Activated CD4-positive, alpha-beta T cell treated with anti-CD3 and anti-CD28 coated beads for 24 hours (primary cell): ENCODE measurements at places on chromosomes 2 and 18.

DNA sequence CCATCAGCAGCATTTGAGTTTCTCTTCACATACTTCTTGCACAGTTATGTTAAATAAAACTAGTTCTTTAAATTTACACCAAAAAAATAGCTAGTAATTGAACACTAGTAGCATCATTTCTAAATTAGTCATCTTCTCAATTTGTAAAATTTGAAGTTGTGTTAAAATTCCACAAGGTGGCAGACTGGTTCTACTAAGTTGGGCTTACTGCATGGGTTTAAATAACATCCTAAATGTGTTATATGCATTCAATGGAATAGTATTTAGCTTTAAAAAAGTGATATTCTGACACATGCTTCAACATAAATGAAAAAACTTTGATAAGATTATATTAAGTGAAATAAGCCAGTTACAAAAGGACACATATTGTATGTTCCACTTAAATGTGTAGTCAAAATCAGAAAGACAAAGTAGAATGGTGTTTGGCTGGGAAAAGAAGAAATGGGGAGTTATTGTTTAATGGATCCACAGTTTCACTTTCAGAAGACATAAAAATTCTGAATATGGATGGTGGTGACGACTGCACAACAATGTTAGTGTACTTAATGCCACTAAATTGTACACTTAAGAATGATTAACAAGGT lies 28.7 kb upstream of the RPRD1A start:
- DNase-seq: no peak

- DNase-seq: no peak
Observed at GRCh38 chr18:49473721-49474120, 13.3 kb upstream of the DYM start.

GRCh38 chr2:178404368-178404767 lies 46.6 kb downstream of the PRKRA start:
- no peak for DNase-seq

GRCh38 chr2:74498500-74499266 lies 720 bp downstream of the LBX2 start:
- DNase-seq: no peak

DNA sequence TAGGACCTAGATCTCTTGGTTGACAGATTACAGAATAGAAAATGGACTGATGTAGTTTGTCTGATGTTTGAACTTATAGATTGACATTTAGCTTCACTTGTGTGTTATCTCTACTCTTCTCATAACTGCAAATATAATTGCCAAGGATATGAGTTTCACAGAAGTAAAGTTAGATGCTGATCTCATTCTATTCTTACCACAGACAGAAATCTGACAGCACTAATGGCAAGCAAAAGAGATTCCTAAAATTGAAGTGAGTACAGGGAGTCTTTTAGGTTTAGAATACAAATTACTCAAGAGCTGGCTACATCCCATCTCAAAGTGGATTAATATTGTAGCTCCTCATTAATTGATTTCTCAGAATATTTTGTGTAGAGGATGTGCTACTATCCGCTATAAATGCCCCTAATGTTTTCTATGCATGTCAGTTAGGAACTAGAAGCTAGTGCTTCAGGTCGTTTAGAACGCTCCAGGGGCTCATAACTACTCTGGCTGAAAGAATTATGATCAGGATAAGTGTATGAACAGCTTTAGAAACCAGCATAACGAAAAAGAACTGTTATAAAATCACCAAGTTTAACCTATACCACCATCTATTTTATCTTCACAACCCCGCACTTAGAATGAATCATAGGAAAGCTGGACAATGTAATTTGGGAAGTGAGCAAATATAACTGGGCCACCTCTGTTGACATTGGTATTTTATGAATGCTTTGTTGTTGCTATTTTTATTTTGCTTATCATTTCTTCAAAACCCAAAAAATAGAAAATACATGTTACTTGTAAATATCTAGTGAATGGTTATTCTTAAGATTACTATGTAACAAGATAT lies 378.8 kb upstream of the REG3G start:
- no peak for DNase-seq

DNA sequence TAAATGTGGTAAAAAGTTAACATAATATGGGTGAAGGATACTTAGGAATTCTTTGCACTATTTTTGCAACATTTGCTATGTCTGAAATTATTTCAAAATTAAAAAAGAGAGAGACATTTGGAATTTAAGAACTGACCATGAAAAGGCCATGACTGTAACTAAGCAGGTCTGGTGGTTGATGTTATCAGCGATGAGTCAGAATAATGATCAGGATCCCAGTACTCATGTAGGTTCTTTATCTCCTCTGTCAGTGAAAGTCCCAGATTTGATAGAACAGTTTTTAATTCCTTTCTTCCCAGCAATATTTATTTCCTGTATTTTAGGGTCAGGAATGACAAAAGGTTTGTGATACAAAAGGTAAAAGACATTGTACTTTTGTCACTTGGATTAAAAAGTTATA lies 242.4 kb upstream of the ZNF521 start:
- DNase-seq: no peak

DNA sequence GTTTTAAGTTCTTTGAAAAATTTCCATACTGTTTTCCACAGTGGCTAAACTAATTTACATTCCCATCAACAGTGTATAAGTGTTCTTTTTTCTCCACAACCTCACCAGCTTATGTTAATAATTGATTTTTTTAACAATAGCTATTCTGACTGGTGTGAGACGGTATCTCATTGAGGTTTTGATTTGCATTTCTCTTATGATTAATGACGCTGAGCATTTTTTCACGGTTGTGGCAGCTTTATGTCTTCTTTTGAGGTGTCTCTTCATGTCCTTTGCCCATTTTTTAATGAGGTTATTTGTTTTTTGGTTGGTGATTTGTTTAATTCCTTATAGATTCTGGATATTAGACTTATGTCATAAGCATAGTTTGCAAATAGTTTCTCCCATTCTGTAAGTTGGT lies 997.9 kb downstream of the SUCLG1 start:
- no peak for DNase-seq

GRCh38 chr2:216653931-216654365 lies 20.7 kb downstream of the IGFBP2 start:
- DNase-seq: no peak

GRCh38 chr2:72222829-72223564 lies 75.3 kb upstream of the CYP26B1 start:
- DNase-seq: no peak

DNA sequence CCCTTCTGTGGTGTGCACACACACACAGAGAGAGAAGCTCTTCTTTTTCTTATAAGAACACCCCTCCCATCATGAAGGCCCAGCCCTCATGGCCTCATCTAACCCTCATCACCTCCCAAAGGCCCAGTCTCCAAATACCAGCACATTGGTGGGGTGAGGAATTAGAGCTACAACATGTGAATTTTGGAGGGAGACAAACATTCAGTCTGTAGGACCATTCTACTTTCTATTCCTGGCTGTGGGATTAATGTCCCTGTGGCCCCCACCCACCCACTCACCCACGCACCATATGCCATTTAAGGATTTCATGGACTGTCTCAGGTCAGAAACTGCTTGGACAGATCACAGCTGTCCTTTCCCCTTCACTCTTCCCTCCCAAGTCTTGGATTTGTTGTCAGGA lies 190.2 kb downstream of the GBX2 start:
- no peak for DNase-seq

DNA sequence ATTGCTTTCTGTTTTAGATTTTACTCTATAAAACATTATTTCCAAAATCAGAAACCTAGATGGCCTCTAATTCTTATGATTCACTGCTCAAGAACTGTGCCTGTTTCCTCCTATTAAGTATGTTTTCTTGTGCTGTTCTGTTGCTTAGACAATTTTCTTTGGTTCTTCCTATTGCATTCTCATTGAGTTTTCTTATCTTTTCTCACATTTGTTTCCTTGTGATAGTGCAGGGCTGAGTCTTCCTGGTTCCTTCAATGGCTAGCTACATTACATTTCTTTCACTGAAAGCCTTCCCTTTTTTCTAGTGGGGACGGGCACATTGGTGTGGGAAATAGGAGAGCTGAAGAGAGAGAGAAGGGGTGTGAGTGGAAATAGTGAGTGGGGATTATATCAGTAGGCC lies 183.4 kb downstream of the CALCRL start:
- DNase-seq: no peak

DNA sequence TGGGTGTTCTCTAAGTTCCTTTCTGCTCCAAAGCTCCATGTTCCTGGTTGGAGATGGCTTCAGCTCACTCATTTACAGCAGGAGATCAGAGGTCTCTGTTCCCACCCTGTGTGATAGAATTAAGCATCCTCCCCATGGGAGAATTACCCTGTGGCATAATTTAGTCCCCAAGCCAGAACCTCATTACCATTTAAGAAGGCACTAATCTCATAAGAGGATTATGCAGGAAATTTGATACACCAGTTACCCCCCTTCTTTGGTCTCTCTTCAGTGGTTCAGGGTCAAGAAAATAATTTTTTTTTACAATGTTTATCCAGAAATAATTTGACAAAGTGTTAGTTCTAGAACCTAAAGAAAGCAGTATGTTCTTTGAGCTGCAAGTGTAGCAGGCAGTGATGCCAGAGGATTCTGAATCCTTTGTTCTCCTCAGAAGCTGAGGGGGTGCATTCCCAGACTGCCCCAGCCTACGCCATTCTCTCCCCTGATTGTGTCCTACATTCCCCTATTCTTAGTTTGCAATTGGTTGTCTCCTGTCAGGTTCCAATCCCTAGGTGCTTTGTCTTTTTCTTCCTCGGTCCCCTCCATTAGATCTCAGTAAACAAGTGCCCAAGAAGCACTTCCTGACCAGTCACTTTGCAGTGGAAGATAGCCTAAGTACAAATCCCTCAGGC lies 163.6 kb downstream of the PRKCE start:
- no peak for DNase-seq

DNA sequence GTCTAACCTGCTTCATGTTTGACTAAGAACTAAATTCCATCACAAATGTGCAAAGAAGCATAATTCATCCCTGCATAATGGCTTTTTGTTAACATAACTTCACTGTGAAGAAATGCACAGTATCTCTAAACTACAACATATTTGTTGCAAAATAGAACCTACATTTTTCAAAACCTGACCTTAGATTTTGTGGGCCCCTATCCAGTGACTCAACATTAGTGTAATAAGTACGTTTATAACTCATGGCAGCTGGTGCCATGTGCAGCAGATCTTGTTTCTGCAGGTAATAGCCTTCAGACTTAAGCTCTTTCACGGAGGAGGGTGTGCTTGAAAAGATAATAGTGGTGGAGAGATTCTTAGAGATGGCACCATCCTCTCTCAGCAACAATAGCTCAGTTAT lies 28.6 kb upstream of the VWC2L start:
- DNase-seq: no peak
